ENCODE measurements at places on chromosomes 3 and 15.

DNA sequence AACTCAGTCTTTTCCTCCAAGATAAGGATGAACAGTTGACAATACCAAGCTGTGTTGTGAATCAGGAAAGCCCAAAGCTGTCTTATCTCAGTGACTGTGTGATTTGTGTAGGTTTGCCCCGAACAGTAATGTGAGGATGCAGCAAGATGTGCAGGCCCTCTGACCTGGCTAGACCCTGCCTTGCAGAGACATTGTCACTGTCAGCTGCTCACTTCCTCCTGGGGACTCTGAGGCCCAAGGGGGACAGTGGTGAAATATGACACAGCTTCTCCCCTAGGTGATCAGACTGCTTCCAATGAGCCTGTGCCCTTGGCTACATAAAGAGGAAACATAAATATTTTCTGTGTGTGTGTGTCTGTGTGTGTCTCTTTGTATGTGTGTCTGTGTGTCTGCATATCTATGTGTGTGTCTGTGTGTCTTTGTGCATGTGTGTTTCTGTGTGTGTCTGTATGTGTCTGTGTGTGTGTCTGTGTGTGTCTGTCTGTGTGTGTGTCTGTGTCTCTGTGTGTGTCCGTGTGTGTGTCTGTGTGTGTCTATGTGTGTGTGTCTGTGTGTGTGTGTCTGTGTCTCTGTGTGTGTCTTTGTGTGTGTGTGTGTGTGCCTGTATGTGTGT, 21.7 kb downstream of the LRRK1 start:
- DNase-seq, result no peak

DNA sequence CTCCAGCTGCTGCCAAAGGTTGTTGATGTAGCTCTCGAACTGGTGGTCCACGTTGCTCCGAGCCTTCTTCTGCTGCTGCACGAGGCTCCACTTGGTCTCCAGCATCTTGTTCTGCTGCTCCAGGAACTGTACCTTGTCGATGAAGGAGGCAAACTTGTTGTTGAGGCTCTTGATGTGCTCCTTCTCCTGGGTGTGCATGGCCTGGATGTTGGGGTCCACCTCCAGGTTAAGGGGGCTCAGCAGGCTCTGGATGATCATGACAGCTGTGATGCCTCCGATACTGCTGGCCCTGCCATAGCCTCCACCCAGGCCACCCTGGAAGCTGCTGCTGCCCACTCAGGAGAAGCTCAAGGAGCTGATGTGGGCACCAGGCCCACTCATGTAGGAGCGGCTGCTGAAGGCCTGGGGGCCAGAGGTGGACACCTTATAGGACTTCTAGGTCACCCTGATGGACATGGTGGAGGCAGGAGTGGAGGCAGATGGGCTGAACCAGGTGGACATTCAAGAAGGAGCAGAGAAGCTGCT, 14.9 kb upstream of the PSTPIP1 start:
- no peak for DNase-seq

- no peak for DNase-seq
These were observed 36.7 kb downstream of the TIPARP start for GRCh38 chr3:156711113-156711512.

DNA sequence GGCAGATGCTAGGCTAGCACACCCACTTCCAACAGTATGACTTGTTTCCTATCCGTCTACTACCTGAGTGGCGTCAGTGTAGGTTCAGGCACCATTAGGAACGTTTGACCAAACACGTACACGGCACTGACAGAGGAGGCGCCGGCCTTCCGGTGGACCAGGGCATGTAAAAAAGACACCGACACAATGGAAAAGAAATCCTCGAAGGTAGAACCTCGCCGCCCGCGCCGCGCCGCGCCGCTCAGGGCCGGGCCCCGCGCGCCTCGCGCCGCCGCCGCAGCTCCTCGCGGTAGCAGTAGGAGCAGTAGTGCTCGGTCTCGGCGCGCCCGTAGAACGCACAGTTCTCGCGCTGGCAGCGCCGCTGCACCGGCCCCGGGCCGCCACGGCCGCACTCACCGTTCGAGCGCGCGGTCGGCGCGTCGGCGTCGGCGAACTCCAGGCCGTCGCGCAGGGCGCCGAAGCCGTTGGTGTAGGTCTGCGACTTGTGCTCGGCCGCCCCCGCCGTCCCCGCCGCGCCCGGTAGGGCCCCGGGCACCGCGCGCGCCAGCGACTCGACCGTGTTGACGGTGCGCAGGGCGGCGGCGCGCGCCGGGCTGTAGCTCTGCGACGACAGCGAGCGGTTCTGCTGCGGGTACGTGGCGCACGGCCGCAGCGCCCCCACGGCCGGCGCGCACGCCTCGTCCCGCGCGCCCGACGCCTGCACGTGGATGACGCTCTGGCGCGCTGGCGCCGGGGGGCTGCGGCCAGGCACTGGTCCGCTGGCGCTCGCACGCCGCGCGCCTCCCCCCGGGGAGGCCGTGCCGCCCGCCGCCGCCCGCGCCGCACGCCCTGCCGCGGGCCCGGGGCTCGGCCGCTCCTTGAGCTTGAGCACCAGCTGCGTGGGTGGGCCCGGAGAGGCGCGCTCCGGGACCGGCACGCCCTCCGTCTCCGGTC, 156.7 kb downstream of the KLF13 start:
- no peak for DNase-seq

DNA sequence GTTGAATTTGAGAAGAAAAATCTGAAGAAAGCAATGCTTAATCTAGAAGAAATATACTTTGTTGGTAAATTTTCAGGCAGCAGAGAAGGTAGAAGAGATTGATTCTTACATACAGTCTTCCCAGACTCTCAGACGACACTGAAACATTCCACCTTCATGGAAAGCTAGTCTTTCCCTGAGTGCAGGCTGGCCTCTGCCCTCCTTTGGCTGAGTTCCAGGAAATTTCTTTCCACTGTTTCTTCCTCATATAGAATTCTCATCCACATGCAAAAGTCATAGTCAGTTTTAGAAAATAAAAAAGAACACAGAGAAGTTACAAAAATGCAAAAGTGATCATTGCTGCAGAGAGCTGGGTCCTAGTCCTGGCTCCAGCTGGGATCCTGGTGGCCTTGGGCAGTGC, 142.5 kb upstream of the PRR23C start:
- no peak for DNase-seq

DNA sequence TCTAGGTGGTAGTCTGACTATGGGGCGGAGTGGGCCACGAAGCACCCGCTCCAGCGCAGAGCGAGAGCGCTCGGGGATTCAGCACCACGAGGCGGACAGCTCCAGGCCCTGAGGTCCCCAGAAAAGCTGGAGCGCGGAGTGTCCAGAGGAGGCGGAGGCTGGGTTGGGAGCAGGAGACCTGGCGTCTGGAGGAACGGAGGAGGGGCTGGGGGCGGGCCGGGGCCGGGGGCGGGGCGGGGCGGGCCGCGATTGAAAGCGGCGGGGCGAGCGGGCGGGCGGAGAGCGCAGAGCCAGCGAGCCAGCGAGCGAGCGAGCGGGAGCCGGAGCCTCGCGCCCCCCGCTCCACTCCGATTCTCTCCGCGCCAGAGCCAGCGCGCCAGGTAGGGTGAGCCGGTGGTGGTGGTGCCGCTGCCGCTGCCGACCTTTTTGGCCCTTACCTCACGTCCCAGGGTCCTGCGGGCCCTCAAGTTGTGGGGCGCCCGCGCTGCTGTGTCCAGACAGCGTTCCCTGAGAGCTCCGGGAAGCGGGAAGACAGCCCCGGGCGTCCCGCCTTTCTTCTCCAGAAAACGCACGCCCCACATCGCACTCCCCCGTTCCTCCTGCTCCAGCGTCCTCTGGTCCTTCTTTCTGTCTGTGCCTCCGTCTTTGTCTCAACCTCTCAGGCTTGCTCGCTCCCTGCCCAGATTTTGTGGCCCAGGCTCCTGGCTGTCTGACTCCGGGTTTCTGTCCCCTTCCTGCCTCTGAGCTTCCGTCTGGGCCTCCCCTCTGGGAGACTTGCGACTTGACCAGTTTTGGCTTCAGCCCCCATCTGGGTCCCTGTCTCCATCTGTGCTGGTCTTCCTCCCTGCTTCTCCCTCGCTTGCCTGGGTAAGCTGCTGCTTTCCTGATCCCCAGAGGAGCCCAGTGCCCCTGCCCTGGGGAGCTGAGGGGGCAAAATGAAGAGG, at the start of gene GRM2:
TSS of gene GRM2 (plus strand) at position 281 of the 944 bp plus-strand sequence. CDS start 1,916 bp downstream, outside the sequence.
- DNase-seq, result peak; percentile 43

DNA sequence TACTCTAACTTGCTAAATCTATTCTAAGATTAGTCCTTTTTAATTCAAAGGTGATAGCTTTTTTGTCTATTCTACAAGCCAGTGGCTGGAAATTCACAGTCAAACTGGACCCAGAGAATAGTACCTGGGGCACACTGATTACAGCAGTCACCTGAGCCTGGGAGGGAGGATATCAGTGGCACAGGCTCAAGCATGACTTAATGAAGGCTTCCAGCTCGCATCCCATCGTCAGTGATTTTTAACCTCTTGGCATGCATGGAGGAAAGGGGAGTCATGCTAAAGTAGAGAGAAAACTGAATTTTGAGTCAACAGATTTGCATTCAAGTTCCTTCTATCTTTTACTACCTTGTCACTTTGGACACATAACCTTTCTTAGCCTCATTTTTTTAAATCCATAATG, 24.8 kb downstream of the GOLIM4 start:
- no peak for DNase-seq

Data from stromal cell of bone marrow (primary cell).